Stimulated activated CD4-positive, alpha-beta T cell treated with anti-CD3 and anti-CD28 coated beads, Interleukin-12 subunit alpha, Interleukin-12 subunit beta, amount 100 ng/mL, for 4 hours (primary cell): ENCODE measurements at places on chromosomes 3 and 15.

GRCh38 chr15:25893596-25893995 lies 30.5 kb upstream of the ATP10A start:
- no peak for DNase-seq

GRCh38 chr15:31352911-31353811 lies 26.5 kb downstream of the KLF13 start:
- no peak for DNase-seq

GRCh38 chr3:19022546-19022945 lies 125.8 kb upstream of the KCNH8 start:
- DNase-seq: no peak

DNA sequence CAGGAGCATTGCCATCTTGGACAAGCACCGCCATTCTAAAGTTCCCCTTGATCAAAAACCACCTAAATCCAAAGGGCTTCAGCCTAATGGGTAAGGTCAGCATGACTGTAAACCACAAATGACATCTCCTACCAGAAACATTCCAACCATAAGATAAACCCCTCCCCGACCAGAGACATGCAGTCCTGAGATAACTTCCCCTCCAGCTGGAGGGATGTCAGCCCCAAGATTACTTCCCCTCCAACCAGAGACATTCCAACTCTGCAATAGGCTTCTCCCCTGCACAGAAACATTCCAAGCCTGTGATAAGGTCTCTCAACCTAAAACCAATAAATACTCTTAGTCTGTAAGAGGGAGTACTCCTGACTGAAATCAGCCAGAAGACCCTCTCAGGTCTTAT lies 62.7 kb upstream of the DNAJC19 start:
- no peak for DNase-seq

- no peak for DNase-seq
Observed at GRCh38 chr3:107032111-107032510, 345.1 kb upstream of the CCDC54 start.

- no peak for DNase-seq
Observed at GRCh38 chr3:152210697-152211096, 58.0 kb upstream of the MBNL1 start.

- peak; percentile 51 for DNase-seq
Observed at GRCh38 chr15:74399511-74400312, 32.3 kb upstream of the CYP11A1 start.

DNA sequence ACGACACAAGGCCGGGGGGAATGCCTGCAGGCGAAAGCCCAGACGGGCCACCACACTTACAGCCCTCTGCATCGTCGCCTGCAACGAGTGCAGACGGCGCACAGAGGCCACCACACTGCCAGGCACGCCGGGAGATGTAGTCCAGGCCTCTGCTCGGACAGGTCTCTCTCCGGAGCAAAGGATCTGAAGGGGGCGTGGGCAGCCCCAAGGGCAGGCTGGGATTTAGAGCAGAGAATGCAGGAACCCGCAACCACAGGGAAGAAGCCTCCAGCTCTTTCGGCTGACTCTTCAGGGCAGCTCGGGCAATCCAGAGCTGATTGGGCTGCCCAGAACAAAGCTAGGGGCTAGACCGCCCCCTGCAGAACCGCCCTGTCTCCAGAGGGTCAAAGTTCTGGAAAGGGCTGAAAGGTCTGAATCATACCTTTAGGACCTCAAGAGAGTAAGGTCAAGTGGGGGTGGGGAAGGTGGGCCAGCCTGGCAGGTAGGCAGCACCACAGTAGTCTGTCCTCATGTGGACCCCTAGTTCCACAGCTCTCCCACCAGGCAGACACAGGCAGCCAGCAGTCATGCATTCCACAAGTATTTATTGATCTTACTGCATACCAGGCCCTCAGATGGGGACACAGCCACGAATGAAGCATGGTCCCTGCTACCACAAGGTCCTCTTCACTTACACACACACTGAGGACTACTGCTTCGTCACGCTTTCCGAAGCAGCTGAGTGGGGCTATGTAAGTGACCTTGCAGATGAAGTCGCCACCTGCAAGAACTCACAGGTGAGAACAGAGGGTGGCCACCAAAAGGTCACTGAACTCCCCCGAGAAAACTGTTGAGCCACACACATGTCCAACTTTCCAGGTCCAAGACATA lies at the start of gene AMT:
AMT (minus strand) TSS at position 95 of the 870 bp plus-strand sequence; CDS start at position 72, 23 bp downstream.
- DNase-seq: no peak

DNA sequence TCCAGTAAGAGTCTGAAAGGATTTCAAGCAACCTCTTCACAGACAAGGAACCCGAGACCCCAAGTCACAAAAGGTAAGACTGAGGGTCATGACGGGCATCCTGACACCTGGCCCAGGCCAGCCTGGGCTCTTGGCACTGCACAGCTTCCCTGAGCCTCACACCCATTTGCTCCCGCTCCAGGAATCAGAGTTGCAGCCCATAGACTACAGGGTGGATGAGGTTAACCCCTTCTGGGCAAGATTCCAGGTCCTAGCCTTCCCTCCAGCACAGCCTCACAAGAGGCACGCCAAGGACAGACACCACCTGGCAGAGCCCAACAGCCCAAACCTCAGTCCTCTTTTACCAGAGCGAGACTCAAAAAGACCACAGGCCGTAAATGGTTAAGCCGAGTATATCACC lies 36.2 kb downstream of the RBPMS2 start:
- DNase-seq: no peak
